ENCODE measurements at places on chromosomes 13 and 19.

GRCh38 chr13:75639454-75639853 lies 3.3 kb downstream of the LMO7 start:
- no peak for DNase-seq

DNA sequence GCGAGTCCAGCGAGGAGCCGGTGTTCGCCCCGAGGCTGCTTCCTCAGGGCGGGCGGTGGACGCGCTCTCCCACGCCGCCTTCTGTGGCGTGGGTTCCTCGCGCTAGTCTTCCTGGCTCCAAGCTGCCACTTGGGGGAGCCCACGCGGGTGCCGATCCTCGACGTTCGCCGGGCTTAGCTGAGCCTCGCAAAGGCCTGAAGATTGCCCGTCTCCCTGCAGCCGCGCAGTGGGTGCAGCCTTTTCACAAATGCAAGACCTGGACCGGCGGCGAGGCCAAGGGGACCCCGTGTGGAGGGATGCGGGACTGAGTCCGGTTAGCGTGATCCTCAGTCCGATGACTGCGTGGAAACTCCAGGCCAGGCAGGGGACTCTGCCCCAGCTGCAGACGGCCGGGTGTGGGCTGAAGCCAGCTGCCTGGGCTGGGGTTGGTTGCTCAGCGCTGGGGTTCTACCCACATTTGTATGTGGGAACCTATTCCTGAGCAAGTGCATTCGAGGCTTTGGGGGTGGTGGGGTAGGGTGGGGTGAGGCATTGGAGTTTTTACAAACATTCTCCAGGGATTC lies 16.6 kb upstream of the LRP3 start:
- DNase-seq, result no peak

DNA sequence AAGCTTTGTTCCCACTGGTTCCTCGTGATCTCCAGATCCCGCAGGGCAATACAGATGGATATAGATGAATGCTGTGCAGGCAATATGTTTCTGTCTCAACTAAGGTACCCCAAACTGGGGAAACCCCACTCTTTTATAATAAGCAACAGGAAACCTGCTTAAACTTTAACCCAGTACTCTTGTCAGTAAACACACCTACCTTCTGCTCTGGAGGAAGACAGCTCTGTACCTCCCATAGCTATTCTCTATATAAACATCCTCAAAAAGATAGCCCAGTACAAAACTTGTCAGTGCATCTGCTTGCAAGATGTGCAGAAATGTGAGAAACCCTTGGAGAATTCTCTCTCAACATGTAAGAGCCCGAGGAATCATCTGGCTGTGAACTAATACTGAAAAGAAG lies 583.6 kb downstream of the OLFM4 start:
- no peak for DNase-seq

GRCh38 chr19:11194656-11195558 lies 2.4 kb downstream of the KANK2 start:
- DNase-seq, result no peak

- peak; percentile 2 for DNase-seq
Measured at GRCh38 chr13:66657165-66657881, 572.8 kb downstream of the PCDH9 start.

DNA sequence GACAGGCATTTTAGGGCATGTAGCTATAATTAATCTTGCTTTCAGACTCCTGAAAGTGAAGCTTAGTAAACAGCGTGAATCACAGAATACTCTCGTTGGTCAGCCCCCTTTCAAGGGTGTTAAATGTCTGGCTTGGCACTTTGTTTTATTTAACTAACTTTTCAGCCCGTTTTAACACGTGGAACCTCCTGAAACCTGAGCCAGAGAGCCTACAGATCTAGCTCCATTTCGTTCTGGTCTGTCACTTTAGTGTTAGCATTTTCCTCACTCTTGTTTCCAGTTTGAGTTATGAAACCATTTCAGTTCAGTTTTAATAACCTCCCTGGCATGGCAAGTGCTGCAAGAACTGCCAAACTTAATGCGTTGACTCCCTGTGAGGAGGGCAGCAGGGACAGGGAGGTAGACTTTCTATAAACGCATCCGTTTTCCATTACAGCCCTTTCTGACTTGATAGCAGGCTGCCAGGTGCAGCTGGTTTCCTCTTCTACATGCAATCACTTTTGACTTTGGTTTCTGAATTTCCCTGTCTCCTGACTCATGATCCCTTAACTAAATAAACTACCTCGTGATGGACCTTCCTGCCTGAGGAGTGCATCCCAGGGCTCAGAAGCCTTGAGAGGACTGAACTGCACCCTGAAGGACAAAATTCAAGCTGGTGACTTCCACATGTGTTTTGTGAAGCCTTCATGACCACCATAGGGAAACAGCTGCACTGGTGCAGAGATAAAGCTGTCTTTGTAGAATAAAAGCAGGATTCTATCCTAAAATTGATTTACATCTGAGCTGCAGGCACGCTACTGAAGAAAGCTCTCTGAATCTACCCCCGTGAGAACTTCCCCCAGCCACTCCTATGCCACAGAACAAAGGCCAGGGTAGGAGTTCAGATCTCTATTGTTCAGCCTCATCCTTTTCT lies 192.6 kb downstream of the DLEU7 start:
- no peak for DNase-seq

- peak; percentile 15 for DNase-seq
Measured at GRCh38 chr19:33796164-33796875, at the start of gene KCTD15. TSS of gene KCTD15 (plus strand) at chr19:33796870. CDS start at chr19:33800455, 3,585 bp downstream.

- no peak for DNase-seq
Measured at GRCh38 chr13:29227576-29227975, 367.9 kb downstream of the SLC7A1 start.

DNA sequence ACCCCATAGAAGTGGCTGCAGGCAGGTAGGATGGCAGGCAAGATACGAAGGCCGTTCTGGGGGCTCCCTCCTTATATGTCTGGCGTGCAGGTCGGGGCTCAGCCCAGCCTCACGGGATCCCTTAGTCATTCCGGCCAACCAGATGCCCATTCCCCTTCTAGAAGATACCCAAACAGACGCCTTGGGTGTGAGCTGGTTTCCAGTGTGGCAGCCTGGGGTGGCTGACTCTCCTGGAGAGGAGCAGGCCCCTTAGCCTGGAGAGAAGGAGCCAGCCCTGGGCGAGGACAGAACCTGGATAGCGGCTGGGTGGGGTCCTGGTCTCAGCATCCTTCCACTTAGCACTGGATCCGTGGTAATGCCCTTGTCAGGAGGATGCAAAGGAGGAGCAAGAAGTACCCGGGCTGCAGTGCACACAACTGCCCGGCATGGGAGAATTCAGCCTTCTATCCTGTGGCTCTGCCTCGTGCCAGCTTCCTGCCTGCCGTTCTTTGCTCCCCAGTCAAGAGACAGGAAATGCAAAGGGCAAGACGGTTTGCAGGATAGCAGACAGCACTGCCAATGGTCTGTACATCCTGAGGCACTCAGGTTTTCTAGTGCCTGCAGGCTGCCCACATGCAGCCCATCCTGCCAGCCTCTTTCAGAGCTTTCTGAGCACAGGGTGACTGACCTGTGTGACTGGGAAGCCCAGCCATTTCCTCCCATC lies 56.7 kb upstream of the WASF3 start:
- no peak for DNase-seq

DNA sequence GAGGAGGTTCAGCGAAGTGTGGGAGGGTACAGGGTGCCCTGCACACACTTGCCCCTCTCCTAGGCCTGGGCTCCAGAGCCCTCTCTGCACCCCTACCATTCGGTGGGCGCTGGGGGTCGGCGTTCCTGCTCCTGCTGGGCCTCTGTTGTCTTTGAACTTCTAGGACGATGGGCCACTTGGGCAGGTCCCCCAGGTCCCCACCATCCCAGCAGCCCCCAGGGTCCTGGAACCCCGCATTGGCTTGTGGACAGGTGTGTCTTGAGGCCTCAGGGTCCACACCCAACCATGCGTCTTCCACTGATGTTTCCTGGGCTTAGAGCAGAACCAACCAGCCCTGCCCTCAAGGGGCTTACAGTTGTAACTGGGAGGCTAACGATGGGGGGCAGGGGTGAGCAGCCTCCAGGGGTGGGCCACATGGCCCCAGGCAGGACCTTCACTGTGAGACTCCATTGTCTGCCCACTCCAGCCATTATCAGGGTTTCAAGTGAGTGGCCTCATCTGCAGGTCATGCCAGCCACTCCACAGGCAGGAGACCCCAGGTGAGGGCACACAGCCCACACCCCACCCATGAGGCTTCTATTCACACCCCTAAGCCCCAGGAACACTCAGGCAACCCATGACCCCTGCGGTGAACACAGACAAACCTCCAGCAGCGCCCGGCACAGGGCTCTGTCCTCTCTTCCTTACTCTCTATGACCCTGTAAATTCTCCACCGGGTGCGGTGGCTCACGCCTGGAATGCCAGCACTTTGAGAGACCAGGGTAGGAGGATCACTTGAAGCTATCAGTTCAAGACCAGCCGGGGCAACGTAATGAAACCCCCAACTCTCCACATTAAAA lies 2.0 kb upstream of the KLF16 start:
- DNase-seq, result no peak

- peak; percentile 57 for DNase-seq
Measured at GRCh38 chr19:54660964-54661363, 1.8 kb upstream of the LILRB4 start.

DNA sequence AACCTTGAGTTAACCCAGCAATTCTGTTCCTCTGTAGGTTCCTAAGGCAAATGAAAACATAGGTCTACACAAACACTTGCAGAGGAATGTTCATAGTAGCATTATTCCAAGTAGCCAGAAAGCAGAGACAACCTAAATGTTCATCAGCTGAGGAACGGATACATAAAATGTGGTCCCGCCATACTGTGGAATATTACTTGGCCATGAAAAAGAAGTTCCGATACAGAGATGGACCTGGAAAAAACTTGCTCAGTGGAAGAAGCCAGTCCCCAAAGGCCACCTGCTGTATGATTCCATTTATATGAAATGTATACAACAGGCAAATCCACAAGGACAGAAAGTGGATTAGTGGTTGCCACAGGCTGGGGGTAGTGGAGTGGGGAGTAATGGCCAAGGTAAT lies 53.0 kb downstream of the ARHGEF18 start:
- no peak for DNase-seq

- peak; percentile 54 for DNase-seq
Measured at GRCh38 chr19:42191855-42192254, 25.6 kb downstream of the DEDD2 start.

GRCh38 chr19:19533841-19534240 lies 4.2 kb upstream of the CILP2 start:
- no peak for DNase-seq

DNA sequence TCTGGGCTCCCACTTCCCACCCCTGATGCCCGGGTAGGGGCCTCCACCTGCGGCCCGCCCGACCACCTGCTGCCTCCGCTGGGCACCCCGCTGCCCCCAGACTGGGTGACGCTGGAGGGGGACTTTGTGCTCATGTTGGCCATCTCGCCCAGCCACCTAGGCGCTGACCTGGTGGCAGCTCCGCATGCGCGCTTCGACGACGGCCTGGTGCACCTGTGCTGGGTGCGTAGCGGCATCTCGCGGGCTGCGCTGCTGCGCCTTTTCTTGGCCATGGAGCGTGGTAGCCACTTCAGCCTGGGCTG lies 7.9 kb downstream of the DBP start:
- DNase-seq, result no peak

GRCh38 chr19:51022526-51022925 lies 3.0 kb upstream of the KLK10 start:
- DNase-seq, result no peak
